NCI-H524 treated with DMSO at 0.1 percent for 48 hours (cell line): ENCODE measurements at places on chromosomes 6 and 20.

DNA sequence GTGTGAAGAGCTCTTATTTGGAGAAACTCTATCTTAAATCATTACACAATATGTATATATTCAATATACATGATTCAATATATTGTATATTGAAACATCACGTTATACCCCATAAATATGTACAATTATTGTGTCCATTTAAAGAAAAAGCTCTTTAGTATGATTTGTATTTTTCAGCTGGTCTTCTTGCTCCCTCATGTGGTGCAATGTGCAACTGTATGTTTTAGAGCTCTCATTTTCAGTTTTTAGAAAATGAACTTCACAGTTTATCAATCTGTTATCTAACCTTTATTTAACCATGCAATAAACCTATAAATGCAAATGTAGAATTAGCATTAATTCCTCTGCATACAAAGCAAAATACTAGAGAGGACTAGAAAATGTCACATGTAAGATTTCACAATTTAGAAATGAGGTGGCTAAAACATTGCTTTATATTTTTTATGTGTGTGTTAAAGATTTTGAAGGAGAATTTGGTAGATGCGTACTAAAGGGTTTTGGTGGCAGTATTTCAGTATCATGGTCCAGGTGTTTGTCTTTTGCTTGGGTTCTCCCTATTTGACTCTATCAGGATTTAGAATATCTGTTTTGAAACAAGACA is 167.1 kb downstream of the PHF3 start:
- no peak for DNase-seq

DNA sequence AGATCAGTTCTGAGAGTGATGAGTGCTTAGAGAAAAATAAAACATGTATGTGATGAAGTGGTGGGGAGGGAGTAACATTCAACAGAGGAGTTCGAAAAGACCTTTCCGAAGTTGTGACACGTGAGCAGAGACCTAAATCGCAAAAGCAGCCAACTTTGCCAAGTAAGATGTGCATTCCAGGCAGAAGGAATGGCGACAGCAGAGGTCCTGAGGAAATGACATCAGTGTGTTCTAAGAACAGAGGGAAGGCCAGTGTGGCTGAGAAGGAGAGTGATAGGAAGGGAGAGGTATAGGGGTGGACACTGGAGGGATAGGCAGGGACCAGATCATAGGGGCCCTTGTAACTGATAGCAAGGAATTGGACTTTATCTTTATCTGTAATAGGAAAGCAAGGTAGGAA is 51.3 kb downstream of the ADAT2 start:
- no peak for DNase-seq

DNA sequence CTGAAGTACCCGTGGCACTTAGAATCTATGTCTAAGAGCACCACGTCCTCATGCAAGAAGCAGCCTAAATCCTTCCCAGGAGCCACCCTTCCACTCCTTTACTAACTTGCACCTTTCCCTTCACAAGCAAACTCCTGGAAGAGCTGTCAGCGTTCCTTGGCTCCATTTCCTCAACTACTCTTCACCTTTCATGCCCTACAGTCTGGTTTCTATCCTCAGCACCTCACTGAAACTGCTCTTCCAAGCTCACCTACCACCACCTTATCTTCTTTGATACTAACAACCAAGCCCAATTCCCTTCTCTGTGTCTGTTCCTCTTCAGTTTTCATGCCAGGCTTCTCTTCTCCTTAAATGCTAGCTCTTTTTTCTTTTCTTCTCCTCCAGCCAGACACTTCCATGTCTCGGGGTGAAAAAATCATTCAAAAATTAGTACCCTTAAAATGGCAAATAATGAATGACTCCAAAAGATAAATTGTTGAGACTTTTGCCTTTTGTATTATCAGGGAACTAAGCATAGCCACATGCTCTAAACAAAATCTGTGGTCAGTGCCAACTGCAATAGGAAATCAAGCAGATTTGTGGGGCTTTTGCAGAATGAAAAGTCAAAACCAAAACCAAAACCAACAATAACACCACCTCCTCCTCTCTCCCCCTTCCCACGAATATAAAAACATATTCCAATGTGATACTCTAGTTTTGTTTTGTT is 149.6 kb upstream of the KCNK16 start:
- DNase-seq, result no peak

DNA sequence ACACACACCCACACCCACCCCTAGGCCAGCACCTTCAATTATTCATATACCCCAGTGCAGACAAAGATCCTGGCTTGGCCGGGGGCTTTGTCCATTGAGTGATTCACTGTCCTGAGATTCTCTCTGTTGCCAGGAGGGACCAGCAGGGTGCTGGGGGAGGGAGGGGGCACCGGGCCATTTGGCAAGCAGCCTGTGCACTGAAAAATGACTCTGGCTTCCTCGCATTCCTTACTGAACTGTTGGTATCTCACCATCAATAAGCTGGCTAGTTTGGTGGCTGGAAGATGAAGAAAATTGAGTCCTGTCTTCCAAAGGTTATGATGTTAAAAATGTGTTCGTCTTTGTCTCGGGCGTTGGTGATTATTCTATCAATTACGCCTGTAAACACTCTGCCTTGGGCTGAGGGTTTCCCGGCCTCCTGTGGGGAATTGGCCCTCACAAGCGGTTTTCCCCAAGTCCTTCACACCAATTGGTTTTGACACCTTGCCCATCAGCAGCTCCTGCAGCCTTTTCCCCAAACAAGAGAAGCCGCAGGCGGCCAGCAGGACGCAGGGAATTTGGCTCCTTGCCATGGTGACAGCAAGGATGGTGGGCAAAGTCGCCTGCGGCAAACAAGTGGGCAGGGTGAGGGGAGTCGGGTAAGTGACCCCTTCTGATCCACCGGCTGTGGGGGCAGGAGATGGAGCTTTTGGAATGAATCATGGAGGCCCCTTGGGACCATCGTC is 4.9 kb downstream of the VSTM2L start:
- DNase-seq, result no peak

DNA sequence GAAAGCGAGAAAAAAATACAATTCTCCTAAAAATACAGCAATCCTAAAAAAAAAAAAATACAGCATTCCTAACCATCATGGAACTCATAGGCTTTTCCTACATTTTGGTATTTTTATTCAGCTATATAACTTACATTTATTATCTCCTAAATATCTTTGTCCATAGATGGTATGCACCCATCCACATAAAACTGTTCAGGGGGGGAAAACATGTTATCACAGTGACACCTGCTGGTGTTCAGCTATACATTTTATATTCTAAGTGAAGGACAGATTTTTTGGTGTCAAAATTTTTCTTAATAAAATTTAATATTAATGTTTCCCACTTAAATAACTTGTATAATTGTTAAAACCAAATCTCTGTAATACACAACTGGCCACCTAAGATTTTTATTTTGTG is 58.0 kb downstream of the BLOC1S5 start:
- DNase-seq, result no peak
